ENCODE measurements at places on chromosomes 2 and 18.

DNA sequence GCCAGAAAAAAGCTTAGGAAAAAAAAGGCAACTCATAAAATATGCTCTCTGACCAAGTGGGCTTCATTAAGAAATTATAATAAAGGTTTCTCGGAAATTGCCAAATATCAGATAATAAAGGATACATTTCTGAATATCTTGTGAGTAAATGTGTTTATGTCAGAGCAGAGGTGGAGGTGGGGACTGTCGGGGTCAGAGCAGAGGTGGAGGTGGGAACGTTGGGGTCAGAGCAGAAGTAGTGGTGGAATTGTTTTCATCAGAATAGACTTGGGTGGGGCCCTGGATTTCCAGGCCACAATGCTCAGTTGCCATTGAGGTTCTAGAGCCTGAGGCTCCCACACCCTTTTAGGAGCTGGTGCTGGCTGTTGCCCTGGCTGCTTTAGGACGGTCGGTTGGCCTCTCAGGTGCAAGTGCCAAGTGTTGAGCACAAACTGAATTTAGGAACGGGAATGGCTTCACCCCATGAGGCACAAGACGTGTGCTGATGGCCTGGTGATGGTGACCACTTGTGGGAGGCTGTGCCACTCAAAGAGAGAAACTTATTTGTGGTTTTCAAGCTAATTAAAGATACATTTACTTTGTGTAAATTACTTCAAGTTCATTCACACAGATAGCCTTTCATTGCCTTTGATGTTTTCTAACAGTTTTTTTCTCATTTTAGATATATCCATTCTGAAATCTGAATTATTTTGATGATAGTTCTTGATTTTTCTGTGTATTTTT is 131.5 kb downstream of the ATP9B start:
- DNase-seq: no peak

GRCh38 chr18:48687346-48688042 is 148.7 kb downstream of the CTIF start:
- DNase-seq: no peak

- DNase-seq: no peak
Observed at GRCh38 chr2:41618754-41619153, 429.1 kb upstream of the PKDCC start.

GRCh38 chr2:186125156-186125555 is 360.9 kb upstream of the ZC3H15 start:
- no peak for DNase-seq

DNA sequence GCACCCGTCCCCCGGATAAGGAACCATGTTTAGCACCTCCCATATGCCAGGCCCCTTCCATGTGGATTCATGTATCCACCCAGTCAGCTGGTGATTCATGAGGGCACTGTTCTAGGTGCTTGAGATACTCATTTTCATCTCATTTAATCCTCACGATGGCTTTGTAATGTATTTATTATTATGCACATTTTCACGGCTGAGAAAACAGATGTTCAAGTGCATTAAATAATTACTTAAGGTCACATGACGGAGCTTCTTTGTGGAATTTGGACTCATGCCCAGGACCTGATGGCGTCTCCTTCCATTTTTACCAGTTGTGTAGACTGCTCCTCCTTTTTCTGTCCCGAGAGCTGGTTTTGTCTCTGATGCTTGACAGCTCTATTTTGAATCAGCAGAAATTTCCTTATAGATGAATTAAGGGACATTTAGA is 72.2 kb upstream of the RBM44 start:
- DNase-seq: no peak

- no peak for DNase-seq
Observed at GRCh38 chr2:3536682-3537632, 17.6 kb upstream of the ADI1 start.

DNA sequence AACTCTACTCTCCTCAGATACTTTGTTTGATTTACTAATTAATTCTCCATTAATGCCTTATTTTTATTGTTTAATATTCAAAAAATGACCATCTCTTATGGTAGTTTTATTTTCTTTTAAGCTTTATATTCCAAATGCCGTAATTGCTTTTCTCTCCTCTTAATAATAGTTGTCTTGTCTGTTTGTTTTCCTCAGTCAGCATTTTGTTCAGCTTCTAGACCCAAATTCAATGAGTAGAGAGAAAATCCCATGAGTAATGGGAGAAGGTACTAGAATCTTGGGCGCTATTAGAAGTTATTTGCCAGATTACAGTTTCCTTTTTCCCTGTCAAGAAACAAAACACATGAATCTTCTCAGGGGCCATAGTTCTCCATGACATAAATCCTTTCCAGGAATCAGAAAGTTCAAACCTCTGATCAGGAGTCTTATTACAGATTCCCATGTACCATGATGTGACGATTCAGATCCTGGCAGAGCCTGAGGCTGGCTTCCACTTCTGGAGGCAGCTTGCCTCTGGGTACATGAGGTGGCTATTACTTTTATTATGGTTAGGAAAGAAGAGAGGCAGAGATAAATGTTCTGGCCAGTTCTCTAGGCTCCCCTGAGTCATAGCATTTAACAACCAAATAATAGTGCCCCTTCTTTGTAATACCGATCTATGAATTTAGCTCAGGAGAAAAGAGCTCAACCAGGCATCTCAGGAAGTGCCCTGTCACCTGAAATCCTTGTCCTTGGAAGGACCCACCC is 485.1 kb upstream of the SETBP1 start:
- no peak for DNase-seq

- DNase-seq: no peak
Observed at GRCh38 chr18:25349131-25349925, 2.6 kb downstream of the ZNF521 start.

DNA sequence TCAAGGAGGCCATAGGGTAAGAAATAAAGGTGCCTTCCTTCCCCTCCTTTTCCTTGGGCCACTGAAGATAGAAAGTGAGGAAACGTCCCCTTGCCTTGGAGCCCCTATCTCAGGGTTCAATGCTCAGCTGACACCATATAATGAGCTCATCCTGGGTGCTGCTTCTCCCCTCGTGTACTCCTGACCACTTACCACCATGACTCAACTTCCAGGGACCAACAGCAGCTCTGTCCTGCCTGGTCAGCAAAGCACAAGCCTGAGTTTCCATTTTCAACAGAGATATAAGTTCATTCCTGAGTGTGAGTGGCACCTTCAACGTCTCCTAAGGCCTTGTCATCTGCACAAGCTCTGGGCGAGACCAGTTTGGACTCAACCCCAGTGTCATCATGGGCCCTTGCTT is 151.2 kb downstream of the CAPN13 start:
- DNase-seq: no peak

DNA sequence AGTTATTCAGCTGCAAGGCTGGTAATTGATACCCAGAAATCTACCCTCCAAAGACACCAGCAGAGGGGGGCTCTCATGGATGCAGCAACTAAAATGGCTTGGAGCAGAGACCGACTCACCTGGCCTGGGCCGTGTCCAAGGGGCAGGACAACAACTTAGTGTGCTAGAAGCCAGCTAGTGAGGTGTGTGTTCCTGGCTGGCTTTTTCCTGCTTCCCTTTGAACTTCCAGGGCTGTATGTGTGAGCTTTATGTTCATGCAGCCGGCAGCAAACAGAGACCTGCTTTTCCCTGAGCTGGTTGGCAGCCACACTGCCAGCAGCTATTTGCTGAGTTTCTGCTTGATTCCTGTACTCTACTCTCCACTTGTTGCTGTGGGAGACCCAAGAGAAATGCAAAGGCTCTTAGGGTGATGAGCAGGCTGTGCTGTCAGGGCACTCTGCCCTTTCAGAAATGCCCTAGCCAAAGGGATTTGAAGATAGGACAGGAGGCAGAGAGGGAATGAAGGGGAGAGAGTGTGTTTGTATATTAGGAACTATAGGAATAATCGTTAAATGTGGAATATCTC is 23.7 kb upstream of the GRP start:
- no peak for DNase-seq

DNA sequence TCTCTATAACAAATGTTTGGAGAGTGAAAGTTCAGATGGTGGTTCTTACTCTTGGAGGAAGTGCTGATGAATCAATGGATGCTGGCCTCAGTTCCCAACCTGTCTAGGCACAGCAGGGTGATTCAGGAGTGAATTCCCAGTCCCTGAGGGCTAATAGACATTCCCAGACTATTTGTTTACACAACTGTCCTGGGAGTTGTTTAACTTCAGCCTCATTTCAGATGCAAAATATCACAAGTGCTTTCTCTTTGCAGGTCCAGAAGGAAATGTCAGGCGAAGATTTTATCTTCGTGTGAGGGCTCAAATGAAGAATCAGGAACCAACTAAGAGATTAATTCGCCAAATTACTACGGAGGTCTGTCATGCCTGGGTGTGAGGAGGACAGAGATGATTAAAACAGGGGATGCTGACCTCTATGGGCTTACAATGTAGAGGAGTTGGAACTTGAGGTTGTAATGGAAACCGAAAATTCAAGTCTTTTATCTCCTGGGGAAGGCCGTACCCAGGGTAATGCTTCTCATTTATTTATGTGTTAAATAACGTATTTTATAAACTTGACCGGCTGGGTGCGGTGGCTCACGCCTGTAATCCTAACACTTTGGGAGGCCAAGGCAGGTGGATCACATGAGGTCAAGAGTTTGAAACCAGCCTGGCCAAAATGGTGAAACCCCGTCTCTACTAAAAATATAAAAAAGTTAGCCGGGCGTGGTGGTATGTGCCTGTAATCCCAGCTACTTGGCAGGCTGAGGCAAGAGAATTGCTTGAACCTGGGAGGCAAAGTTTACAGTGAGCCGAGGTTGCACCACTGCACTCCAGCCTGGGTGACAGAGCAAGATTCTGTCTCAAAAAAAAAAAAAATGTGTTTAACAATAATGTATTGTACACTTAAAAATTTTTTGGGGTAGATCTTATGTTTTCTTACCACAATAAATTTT is 38.7 kb upstream of the SLC1A4 start:
- no peak for DNase-seq

GRCh38 chr2:65420712-65421431 is 11.5 kb downstream of the SPRED2 start:
- no peak for DNase-seq

- no peak for DNase-seq
Observed at GRCh38 chr18:289026-289425, 21.2 kb upstream of the THOC1 start.

DNA sequence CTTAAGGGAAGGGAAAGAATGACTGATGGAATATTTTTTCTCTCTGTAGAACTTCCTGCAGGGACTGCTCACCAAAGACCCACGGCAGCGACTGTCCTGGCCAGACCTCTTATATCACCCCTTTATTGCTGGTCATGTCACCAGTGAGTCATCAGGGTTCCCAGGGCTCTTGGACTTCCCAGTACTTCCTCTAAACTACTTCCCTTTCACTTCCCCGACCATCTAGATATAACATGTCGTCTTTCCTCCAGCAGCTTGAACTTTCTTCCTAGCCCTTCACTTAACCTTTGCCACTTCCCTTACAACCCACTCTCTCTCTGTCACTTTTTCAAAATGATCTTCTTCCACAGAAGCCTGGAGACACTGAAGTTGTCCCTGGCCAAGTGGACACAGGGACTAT is 7.2 kb downstream of the STK36 start:
- DNase-seq: no peak

DNA sequence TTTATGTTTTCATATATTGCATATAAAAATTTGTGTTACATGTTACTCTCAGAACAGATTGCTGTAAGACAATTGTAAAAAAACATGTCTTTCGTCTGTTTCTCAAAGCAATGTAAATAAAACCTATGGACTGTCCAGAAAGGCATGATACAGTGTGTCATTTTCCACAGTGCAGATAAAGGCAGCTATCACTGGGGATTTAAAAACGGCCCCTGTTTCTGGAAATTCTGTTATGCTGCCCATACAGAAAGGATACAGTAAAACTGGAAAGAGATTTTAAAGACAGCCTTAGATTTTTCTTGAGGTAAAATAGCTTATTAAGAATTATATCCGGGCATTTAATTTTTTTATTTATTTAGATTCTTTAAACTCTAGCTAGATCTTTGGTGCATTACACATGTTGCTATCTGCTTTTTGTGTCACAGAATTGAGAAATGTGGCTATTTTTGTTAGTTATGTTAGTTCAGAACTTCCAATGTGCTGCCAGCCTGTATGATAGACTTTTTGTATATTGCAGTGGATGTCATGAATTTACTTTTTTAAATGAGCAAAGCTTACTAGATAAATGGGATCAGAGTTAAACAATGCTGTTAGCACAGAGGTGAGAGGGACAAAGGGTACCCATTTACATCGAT is 859 bp upstream of the INO80D start:
- no peak for DNase-seq

DNA sequence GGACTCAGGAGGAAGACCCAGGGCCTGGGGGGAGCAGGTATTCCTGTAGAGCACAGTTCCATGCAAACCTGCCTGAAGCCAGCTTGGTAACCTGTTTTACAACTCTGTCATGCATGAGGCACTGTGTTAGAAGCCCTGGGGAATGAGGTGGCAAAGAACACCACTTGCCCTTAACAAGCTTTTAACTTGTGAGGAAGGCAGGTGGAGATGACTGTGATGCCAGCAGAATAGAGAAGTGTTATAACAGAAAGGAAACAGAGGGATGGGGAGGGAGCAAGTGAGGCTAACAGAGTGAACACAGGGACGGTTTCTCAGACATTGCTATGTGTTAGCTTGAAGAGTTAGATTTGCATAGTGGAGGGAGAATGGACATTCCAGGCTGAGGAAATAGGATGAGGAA is 11.5 kb upstream of the IL1A start:
- DNase-seq: no peak

DNA sequence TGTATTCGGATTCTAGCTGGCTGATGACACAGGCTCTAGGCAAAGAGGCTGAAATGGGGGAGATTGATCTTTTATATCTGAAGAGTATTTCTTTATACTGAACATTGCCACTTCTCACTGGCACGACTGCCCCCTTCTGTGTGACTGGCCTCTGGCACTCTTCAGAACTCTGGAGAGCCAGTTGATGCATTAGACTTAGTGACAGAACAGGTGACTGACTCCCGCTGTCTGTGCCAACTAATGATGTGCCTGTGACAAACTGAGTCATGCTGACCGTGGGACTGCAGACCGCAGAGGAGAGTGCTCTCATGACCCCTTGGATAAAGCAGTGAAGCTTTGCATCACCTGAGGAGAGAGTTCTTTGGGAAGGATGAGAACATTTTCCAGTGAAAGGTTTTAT is 14.4 kb downstream of the MGAT5 start:
- DNase-seq: no peak

- DNase-seq: no peak
Observed at GRCh38 chr18:58004317-58004716, 39.7 kb upstream of the NEDD4L start.

- no peak for DNase-seq
Observed at GRCh38 chr18:71784777-71785176, 759.4 kb downstream of the CBLN2 start.

GRCh38 chr2:74845991-74846390 is 12.1 kb downstream of the HK2 start:
- no peak for DNase-seq

GRCh38 chr2:118473241-118473640 is 374.2 kb downstream of the EN1 start:
- no peak for DNase-seq

All from stimulated activated CD8-positive, alpha-beta memory T cell treated with anti-CD3 and anti-CD28 coated beads, Interleukin-7, amount 100 ng/mL, for 48 hours (primary cell).